ENCODE measurements at places on chromosomes 13 and 19.

- no peak for DNase-seq
Measured at GRCh38 chr19:28221736-28222135, 991.2 kb downstream of the UQCRFS1 start.

- DNase-seq = no peak
Measured at GRCh38 chr19:16293118-16294091, 31.2 kb upstream of the KLF2 start.

GRCh38 chr13:77345150-77345780 lies 18.4 kb upstream of the MYCBP2 start:
- no peak for DNase-seq

GRCh38 chr19:6999933-7000332 lies 21.3 kb downstream of the MBD3L2B start:
- DNase-seq = no peak

GRCh38 chr13:52677823-52678222 lies 25.2 kb downstream of the SUGT1 start:
- no peak for DNase-seq

GRCh38 chr19:52270266-52270885 lies 989 bp downstream of the ZNF766 start:
- no peak for DNase-seq

DNA sequence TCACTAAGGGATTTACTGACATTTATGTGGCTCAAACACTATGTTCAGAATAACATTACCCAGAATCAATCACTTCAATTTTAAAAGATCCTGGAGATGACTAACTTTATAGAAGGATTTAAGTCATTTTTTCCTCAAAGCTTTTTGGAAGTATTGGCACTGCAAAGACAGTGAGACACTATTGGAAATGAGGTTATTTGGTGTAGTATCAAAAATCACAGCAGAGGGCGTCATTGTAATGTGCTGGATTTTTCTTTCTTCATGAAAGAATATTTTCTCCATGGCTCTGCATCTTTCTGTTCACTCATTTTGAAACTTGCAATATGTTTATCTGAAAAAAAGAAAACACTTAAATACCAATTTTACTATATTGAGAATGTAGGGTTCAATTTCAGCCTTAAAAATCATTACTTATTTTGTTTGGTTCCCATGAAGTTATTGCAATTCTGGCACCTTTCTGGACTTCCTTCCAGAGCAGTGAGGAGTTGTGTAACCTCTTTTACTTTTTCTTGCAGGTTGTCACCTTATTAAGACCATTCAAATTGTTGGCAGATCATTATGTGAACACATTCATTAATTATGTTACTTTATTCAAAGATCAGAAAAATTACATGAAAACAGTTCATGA lies 3.7 kb upstream of the CSNK1A1L start:
- DNase-seq = peak; percentile 14

GRCh38 chr13:52739468-52740071 lies at the start of gene CNMD:
Gene CNMD, minus strand, starts transcription at chr13:52739820. Its CDS starts 119 bp downstream, at chr13:52739701.
- DNase-seq = no peak

DNA sequence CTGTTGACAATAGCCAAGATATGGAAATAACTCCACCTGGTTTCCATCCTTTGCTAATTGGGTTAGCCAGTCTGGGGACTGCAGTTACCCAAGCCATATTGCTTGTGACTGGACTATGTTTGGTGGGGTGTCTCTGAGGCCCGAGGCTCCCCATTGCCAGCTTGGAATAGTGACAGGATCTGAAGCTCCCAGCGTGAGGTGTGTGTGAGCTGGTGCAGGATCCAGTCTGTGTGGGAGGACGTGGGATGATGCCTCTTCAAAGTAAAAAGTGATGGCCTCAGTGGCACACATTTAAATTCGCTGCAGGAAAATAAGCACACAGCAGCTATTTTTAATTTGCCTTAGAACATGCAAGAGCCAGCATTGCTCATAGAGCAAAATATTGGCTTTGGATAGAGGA lies 75.0 kb downstream of the TEX26 start:
- no peak for DNase-seq

All from kidney capillary endothelial cell (primary cell).